ENCODE measurements at places on chromosomes 2 and 18. TPM values are rescaled to one million over a fixed set of nuclear protein-coding genes. Genes with fewer than 3 reads are reported as not detected.

- no peak for DNase-seq
- no peak overlapping the region for H3K27ac ChIP-seq
- no peaks in the 10 kb centered on the region for H3K4me1 ChIP-seq
- peaks cover under 1% of the 10 kb centered on the region for H3K27me3 ChIP-seq
- H3K4me3 ChIP-seq = no peak overlapping the region
These were observed 8.6 kb downstream of the SPR start for GRCh38 chr2:72895759-72896281.

GRCh38 chr2:127275356-127275755, 18.6 kb downstream of the ERCC3 start:
- no peaks in the 10 kb centered on the region for H3K27me3 ChIP-seq
- DNase-seq = no peak
- no peaks in the 10 kb centered on the region for H3K4me1 ChIP-seq
- H3K36me3 ChIP-seq = peaks cover 57% of the 10 kb centered on the region

GRCh38 chr2:122491011-122491410, 735.6 kb downstream of the TSN start:
- H3K27ac ChIP-seq = no peak overlapping the region
- no peaks in the 10 kb centered on the region for H3K36me3 ChIP-seq
- no peak overlapping the region for H3K4me3 ChIP-seq

The KATNAL2 gene
- polyA plus RNA-seq = 8.2 TPM

Data from SK-N-SH (cell line).